T-helper 9 cell (primary cell): ENCODE measurements at places on chromosomes 11 and 22.

GRCh38 chr11:95512682-95513081, 276.9 kb downstream of the FAM76B start:
- DNase-seq, result no peak

DNA sequence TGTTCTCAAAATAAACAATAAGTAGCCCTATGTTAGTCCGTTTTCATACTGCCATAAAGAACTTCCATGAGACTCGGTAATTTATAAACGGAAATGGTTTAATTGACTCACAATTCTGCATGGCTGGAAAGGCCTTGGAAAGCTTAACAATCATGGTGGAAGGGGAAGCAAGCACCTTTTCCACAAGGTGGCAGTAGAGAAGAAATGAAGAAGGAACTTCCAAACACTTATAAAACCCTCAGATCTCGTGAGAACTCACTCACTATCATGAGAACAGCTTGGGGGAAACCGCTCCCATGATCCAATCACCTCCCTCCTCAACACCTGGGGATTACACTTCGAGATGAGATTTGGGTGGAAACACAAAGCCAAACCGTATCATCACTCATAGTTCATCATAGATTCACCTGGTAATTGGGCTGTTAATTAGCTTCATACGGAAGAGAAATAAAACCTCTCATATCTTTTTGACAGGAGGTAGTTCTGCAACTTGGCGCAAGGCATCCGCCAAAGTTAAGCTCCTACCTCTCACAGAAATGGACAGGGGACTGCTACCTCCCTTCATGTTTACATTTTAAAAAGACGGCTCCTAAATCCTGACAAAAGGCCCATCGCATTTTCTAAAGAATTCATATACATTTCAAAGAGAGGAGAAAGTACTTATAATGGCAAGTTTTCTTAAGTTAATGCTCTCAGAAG, 49.0 kb downstream of the MUC15 start:
- no peak for DNase-seq

DNA sequence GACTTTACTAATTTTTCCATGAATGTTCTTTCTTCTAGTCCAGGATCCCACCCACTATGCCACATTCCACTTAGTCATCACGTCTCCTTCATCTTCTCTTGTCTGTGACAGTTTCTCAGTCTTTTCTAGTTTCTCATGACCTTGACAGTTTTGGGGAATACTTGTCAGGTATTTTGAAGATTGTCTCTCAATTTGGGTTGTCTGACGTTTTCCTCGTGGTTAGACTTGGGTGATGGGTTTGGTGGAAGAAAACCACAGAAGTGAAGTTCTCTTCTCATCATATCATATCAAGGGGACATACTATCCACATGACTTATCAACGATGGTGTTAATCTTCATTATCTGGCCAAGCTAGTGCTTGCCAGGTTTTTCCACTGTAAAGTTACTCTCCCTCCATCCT, 102.4 kb downstream of the LRRC32 start:
- no peak for DNase-seq

DNA sequence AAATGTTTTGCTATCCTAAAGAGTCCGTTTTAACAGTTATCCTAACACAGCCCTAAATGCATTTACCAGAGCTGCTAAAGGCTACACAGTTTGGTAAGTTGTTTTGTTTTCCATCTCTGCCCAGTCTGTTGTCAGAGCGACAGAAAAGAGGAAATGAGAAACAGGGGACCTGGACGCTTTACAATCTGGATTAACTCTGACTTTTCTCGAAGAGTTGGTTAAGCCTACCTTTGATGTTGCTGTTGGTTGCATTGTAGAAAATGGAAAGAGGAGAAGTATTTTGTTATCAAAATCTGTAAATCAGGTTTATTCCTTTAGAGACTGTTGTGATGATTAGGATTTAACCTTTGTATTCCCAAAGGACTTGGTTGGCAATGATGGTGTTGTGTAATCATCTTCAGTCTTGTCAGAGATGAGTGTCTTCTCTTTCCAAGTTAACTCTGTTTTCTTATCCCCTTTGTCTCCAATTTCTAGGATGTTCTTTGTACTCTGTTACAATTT, 481 bp downstream of the ANGPTL5 start:
- DNase-seq, result no peak

GRCh38 chr11:19723572-19724342, 11.1 kb downstream of the NAV2 start:
- peak; percentile 23 for DNase-seq

- DNase-seq, result no peak
These were observed 10.8 kb downstream of the PLEKHA7 start for GRCh38 chr11:17003426-17003825.

DNA sequence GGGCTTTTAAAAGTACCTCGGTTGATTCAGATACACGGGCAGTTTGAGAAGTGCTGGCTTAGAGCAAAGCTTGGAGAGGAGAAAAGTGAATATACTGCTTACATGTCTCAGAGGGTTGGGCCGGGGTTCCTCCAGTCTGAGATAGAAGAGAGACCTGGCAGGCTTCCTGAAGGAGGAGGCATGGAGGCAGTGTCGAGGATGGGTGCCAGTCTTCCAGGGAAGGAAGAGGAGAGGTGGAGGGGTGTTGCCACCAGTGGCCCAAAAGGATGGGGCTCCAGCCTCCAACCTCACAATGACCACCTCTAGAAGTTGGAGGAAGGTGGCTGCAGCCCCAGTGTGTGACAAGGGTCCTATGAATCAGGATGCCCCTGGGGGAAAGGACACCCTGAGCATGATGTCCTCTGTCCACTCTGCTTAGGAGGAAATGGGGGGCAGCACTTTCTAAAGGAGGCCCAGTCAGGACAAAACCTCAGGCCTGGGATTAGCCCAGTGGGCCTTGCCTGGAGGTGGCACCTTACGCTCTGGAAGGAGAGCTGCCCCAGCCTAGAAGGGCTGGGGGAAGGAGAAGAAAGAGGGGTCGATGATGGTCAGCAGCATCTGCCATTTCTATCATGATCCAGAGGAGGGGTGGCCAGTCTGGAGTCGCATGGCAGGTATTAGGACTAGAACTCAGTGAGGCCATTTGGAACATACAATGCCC, 65.2 kb downstream of the CD82 start:
- DNase-seq, result no peak

GRCh38 chr11:267491-267994, 10.7 kb upstream of the NLRP6 start:
- DNase-seq, result peak; percentile 53
